GM13977 (cell line): ENCODE measurements at places on chromosomes 5 and 9.

- no peak for DNase-seq
These were observed 216.1 kb downstream of the PAPPA start for GRCh38 chr9:116369706-116370105.

- DNase-seq = no peak
These were observed 1.8 kb downstream of the HRH2 start for GRCh38 chr5:175659546-175660253.

GRCh38 chr5:106417566-106417965 is 1253.2 kb downstream of the EFNA5 start:
- no peak for DNase-seq

DNA sequence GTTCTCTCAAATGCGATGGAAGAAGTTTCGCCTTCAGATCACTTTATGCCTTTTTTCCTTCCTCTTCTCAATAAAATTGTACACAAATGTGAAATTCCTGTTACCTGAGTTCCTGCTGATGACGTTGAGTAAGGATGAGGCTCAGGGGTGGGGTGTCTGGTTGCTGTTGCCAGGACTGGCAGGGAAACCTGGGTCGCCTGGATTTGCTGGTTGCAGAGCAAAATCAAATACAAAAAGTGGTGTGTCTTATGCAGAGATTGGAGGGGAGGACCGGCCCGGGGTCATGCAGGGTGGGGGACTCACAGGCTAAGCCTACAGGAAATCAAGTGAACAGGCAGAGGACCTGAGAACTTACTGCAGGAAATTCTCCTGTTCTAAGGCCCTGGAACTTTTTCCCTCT is 39.2 kb downstream of the ANXA2R start:
- no peak for DNase-seq

- DNase-seq = no peak
These were observed 145.4 kb downstream of the SYK start for GRCh38 chr9:90946982-90947381.

DNA sequence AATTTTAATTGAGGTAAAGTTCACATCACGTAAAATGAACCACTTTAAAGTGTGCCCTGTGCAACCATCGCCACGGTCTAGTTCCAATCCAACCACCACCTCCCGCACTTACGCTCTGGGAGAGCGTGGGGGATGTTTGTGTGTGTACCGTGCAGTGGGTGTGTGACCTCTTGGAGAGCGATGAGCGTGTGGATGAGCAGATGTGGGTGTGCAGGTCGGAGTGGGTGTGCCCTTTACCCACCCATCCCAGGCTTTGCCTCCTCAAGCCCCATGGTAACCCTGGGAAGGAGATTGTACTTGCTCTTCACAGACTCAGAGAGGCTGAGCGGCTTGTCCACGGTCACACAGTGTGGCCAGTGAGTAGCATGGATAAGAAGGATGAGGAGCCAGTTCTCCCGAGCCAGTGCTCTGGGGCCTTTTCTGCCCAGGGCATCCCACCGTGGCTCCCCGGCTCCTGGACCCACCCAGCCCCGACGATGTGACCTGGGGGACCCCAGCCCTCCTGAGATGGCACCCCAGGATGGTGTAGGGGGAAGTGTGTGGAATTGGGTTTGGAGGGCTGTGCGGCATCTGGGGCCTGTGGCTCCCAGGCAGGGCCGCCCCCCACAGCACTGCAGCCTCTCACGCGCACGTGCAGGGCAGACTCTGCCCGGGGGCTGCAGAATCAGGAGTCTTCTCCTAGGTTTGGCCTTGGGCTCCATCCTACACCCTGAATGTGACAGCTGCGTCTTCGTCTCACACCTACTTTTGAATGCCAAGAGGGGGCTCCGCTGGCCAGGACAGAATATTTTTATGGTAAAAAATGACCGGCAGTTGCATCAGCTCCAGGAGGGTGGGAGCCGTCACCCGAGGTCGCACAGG is 13.6 kb downstream of the LHX3 start:
- DNase-seq = no peak

DNA sequence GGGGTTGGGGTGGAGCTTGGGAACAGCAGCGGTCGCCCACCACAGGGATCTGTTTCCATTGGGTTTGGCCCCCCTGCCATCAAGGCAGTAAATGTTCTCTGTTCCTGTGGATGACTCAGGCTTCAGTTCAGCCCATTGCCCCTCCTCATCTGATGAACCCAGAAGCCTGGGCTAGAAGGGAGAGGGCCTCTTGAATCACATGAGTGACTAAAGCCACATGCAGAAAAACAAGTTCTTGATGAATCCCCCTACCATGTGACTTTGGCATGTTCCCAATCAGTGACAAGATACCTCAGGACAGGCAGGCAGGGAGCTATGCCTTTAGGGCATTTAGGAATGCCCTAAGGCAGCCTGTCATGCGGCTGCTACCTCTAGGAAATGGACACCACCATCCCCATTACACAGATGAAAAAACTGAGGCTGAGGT is 2.5 kb downstream of the SH3PXD2B start:
- DNase-seq = no peak

GRCh38 chr5:113343343-113343742 is 91.4 kb downstream of the TSSK1B start:
- DNase-seq = no peak

- DNase-seq = no peak
These were observed 54.0 kb upstream of the STXBP1 start for GRCh38 chr9:127557998-127558546.
